Tongue (tissue), 3 donors: ENCODE measurements at places on chromosomes 3 and 15. TPM values are rescaled to one million over a fixed set of nuclear protein-coding genes. Genes with fewer than 3 reads are reported as not detected.

DNA sequence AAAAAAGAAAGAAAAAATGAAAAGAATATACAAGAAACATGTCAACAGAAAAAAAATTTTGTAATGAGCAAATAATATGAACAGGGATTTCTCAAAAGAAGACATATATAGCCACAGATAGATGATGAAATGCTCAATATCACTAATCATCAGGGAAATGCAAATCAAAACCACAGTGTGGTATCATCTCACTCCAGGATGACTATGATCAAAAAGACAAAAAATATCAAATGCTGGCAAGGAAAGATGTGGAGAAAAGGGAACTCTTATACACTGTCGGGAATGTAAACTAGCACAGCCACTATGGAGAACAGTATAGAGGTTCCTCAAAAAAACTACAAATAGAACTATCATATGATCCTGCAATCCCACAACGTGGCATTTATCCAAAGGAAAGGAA lies 94.1 kb downstream of the C3orf70 start:
- no peak for DNase-seq

GRCh38 chr15:33392453-33392852 lies 81.7 kb downstream of the RYR3 start:
- no peak for DNase-seq

DNA sequence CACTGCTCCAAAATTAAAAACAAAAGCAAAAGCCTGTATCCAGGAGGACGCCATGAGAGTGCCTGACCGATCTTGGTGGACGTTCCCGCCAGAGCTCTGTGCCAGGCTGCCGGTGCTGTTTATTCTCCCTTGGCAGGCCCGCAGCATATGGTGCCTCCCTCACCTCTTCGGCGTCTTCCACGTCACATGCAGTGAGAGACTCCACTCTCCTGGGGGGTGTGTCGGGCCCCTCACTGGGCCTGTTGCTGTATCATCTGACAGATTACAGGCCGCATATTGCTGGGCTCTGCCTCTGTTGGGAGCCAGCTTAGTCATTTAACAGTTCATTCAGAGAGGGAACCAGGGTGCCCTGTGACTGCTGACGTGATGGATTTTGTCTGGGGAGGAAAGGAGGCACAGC lies 86.4 kb upstream of the ARRDC4 start:
- DNase-seq, result no peak

- no peak for DNase-seq
Observed at GRCh38 chr3:81045246-81045645, 716.2 kb downstream of the GBE1 start.

GRCh38 chr15:51060030-51060673 lies 34.6 kb downstream of the TNFAIP8L3 start:
- no peak for DNase-seq

Gene P2RY1
- total RNA-seq, result 16.9 TPM

Gene NR2E3
- total RNA-seq, result 2.2 TPM

- no peak for DNase-seq
Observed at GRCh38 chr3:172036541-172037215, 2.7 kb upstream of the FNDC3B start.

DNA sequence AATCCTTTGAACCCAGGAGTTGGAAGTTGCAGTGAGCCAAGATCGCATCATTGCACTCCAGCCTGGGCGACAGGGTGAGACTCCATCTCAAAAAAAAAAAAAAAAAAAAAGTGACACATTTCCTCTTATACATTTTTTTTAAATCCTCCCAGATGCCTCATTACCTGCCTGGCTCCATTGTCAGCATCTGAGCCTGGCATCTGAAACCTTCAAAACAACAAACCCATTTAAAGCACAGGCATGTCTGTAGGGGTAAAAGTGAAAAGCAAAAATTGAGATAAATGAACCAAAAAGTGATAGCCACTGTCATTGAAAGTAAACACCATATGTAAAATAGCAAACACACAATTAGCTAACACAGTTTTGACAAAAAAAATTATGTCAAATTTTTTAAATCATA lies 38.6 kb downstream of the OSBPL10 start:
- DNase-seq, result no peak

DNA sequence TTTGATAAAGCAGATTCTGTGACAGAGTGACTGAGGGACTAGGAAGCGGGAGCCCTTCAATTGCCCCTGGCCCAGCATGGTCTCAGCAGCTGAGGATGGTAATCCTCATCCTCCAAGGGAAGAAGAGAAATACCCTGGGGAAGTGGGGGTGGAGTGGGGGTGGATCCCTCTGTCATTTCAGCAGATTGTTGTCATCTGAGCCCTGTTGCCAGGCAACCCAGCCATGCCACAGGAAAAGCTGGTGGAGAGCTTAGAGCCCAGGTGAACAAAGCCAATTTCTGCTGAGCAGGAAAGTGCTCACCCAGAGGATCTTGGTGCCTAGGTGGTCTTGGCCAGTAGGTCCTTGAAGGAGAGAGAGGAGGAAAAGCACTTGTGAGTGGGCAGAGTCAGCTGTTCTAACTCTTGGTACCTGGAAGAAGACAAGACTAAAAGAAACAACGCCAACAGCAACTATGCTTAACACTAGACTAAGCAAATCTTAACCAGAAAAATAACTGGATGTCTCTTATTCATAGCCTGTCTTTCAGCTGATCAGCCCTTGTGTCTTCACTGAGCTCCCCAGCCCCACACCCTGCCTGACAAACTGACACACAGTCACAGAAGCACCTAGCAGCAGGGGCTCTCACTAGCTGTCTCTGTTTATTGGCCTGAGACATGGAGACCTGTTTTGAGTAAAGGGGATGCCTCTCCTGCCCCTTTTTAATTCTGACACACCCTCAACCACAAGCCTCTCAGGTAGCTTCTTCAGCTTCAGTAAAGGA lies 40.1 kb upstream of the DCLK3 start:
- no peak for DNase-seq

- DNase-seq, result no peak
Observed at GRCh38 chr3:188573291-188573940, 419.5 kb downstream of the LPP start.
